Activated CD4-positive, alpha-beta T cell treated with anti-CD3 and anti-CD28 coated beads, Interleukin-2, amount 10 ng/mL, durations not matched to agents 24 days and 14 days (primary cell): ENCODE measurements at places on chromosomes 3 and 15.

DNA sequence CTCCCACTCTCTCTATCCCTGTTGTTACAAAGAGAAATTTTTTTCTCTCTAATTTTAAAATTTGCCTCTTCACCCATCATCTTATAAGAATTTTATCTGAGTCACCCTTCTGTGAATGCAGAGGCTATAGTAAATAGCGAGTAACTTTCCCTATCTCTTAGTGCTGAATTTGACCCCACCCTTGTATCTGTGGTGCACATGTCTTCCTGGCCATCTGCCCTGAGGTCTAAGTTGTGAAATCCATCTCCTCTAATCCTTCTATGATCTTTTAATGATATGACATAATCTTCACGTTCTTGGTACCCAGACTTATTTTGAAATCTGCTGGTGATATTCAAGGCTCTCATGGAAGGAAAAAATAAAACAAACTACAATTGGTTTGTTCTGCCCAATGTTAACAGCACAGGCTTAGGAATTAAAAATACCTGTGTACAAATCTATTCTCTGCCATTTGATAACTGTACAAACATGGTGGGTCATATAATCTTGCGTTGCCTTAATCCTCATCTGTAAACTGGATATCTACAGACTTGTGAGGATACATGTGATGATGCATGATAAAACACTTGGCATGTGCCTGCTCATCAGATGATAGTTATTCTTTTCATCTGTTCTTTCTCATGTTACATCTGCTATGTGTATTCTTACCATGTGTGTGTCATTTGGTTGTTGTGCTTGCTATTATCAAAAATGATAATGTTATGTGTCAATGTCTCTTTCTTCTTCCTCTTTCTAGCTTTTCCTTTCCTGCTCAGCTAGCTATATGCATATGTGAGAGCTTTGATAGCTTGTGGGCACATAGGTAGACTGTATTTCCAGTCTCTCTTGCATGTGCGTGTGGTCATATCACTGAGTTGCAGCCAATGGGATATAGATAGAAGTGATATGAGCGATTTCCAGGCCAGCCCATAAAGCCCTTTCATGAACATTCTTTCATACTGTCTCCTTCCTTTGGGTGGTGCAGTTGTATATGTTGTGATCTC, 13.7 kb upstream of the CCR3 start:
- DNase-seq: no peak

DNA sequence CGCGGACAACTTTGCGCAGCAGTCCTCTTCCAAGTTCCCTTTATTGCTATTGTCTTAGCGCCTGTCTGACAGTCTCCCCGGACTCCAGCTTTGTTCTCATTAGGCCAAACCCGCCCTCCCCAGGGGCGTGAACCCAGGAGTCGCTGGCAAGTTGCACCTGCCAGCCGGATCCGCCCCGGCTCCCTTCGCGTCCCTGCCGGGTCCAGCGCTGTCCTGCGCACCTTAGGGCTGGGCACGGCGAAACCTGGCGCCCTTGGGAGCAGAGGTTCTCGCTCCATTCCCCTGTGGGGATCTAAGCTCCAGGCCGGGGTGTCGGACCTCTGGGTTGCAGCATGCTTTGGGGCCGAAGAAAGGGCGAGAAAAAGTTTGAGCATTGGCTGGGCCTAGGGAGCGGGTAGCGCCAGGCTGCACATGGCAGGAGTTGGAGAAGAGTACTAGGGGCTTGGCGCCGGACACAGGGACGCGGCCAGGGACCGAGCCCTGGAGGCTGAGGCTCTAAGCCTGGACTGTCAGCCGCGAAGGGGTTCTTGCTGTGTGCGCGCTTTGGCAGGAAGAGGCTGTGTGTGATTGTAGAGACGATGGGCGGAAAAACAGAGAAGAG, 335.1 kb upstream of the THRB start:
- DNase-seq: no peak

GRCh38 chr3:175433026-175433674, 574.0 kb downstream of the NAALADL2 start:
- no peak for DNase-seq

- no peak for DNase-seq
Measured at GRCh38 chr3:143445118-143445517, 325.5 kb downstream of the CHST2 start.

DNA sequence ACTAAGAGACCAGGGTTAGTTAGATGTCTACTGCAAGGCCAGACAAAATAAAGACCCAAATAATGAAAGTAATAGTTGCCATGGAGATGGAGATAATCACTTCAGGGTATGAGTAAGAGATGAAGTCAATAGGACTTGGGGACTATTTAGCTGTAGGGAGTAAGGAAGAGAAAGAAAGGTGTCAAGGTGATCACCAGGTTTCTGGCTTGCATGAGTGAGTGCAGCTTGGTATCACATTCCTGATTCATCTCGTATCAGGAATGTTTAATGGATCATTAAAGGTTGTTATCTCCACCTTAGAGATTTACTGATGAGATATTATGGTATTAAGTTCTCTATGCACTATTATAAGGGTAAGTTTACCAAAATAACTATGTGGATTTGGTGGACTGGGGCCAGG, 357.4 kb upstream of the ATP11B start:
- no peak for DNase-seq

- DNase-seq: peak; percentile 68
Measured at GRCh38 chr3:152595975-152596821, 238.7 kb upstream of the P2RY1 start.
